ENCODE measurements at places on chromosomes 16 and 17. TPM values are rescaled to one million over a fixed set of nuclear protein-coding genes. Genes with fewer than 3 reads are reported as not detected.

The CNTNAP4 gene
- total RNA-seq, result 46.6 TPM

The CRHR1 gene
- 16.6 TPM for total RNA-seq

The GRAP gene
- 2.8 TPM for total RNA-seq

The SYNGR3 gene
- 67.9 TPM for total RNA-seq

The PYY gene
- not detected for total RNA-seq

The FA2H gene
- total RNA-seq, result 0.31 TPM

The SRCIN1 gene
- 42.3 TPM for total RNA-seq

The HS3ST3A1 gene
- 0.31 TPM for total RNA-seq

The RABEP2 gene
- 21.9 TPM for total RNA-seq

The PRR11 gene
- 2.8 TPM for total RNA-seq

The ODAD4 gene
- 3.1 TPM for total RNA-seq

The ICAM2 gene
- total RNA-seq, result 6.6 TPM

The SLC5A10 gene
- not detected for total RNA-seq
